ENCODE measurements at places on chromosomes 6 and 20. TPM values are rescaled to one million over a fixed set of nuclear protein-coding genes. Genes with fewer than 3 reads are reported as not detected.

RBPJL gene
- not detected for total RNA-seq

CTCFL gene
- total RNA-seq, result not detected

NKAIN4 gene
- total RNA-seq, result not detected

POM121L2 gene
- not detected for total RNA-seq

PRR18 gene
- not detected for total RNA-seq

SIGLEC1 gene
- total RNA-seq, result 16.3 TPM

TREML2 gene
- not detected for total RNA-seq

KIAA1755 gene
- 2.2 TPM for total RNA-seq

CRISP2 gene
- not detected for total RNA-seq

DNA sequence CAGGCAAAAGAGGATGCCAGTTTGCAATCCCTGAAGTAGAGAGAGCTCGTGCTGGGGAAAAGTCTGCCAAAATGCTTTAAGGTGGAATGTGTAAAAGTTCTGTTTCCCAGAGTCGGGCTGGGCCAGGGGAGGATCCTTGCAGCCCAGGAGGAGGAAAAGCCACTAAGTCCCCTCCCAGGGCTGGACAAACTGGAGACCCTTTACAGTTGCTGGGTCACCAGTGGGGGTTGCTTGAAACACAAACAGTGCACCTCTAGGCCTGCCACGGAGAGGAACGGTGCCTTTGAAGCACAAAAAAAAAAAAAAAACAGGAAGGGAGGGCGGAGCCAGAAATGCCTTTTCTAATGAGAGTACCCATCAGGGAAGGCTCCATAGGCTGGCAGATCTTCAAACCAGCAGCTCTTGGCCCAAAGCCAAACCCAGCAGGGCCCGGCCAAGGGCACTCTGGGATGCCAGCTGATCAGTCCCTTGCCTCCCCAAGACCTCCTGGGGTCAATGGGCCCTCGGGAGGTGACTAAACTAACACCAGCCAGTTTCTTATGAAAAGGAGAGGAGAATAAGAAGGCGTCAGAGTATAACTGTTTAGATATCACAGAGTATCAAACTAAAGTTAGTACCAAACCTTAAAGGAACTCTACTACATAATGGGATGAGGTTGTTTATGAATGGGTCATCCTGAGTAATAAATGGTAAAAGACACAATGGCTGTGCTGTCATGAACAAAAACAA, 23.7 kb downstream of the HLA-A start:
- DNase-seq, result peak; percentile 95

- no peak for DNase-seq
Measured at GRCh38 chr20:39110819-39111136, 148.6 kb downstream of the DHX35 start.

DNA sequence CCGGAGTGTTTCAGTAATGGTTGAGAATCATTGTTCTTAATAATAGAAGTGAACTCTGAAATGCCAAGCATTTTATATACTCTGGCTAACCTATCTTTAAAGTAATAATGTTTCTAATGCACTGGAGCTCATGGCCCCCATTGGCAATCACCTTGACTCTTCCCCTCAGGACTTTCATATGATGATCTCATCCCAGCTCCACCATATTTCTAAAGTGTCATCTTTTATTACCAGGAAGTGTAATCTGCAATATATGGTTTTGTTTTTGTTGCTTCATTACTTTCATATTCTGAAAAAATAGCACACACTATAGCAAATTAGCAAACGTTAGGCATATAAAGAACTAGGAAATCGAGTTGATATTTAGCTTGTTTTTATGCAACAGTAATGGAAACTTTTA, 60.3 kb downstream of the TULP4 start:
- no peak for DNase-seq

DNA sequence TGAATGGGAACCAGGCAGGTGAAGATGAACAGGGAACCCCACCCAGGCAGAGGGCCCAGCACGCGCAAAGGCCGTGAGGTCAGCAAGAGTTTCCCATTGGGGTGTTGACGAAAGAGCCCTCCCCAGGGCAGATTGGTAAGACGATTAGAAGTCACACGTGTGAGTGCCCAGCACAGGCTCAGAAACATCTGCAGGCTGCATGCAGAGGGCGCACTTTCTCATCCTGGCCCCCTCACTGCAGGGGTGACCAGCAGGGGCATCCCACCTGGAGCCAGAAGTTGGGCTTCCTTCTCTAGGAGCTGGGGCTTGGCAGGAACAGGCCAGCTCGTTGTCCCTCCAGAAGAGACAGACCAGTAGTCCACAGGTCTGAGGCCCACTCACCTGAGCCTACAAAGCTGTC, 38.4 kb downstream of the VSTM2L start:
- DNase-seq, result no peak

DNA sequence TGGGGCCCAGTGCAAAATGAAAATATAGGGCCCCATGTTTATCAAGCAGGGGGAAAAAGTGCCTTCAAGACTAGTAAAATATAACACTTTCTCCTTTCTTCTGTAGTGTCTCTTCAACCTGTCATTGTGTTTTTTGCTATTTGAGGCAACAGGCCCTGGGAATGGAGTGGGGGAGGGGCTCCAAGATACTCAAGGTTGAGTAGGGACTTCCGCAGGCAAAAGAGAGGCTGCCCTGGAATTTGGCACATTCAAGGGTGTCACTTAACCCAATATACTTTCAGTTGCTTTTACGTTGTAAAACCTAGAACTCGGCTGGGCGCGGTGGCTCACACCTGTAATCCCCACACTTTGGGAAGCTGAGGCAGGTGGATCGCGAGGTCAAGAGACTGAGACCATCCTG, 154.9 kb downstream of the ALDH8A1 start:
- no peak for DNase-seq

- no peak for DNase-seq
Measured at GRCh38 chr20:16661756-16662155, 68.1 kb upstream of the SNRPB2 start.

- no peak for DNase-seq
Measured at GRCh38 chr20:46362921-46363867, 43.2 kb downstream of the ELMO2 start.

DNA sequence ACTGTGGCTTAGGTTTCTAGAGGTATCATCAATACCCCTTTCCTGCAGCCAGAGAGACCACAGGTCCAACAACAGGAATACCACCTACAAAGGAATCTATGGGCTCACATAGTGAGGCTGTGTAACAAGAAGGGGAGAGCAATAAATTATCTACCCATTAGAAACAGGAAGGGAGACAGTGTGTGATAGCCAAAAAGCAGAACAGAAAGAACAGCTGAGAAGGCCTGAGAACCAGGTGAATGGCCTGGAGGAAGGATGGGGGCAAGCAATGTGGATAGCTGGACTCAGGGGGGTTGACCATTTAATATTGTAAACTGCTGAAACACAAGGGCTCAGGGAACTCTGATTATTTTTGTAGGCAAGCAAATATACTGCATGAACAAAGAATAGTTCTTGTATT, 628.2 kb downstream of the COL12A1 start:
- DNase-seq, result no peak

- no peak for DNase-seq
Measured at GRCh38 chr20:1618954-1619540, 762 bp downstream of the SIRPB1 start.

DNA sequence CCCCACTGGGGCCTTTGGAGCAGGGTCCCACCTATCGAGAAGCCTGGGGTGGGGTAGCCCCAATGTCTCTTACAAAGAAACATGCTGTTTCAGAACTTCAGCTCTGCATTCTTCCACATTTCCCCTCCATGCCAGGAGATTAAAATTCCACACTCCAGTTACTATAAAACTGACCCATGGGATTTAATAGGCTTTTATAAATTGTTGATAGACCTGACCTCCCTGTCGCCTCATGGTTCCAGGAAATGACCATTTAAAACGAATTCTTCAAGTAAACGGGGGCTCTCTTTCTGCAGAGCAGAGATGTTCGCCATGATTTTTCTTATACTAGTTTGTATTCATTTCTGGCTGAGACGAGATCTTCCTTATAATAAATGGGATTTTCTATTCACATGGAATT, 19.3 kb downstream of the RIN2 start:
- no peak for DNase-seq

- DNase-seq, result no peak
Measured at GRCh38 chr6:27901801-27902200, 10.4 kb downstream of the OR2B2 start.

- DNase-seq, result no peak
Measured at GRCh38 chr6:121520337-121521163, 85.1 kb downstream of the GJA1 start.

- DNase-seq, result no peak
Measured at GRCh38 chr6:10587656-10588406, 66.7 kb downstream of the GCNT2 start.

DNA sequence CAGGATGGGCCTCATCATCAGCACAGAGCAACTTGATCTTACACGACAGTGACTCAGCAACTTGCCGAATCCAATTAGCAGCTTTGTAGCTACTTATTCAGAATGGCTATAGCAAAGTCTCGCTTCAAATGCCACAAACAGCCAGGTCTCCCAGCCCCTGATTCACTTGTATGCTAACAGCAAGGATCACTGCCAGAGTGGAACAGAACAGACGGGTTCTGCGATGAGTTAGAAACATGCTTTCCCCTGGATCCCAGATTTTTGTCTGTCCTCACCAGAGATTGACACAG, 254.4 kb downstream of the NRN1 start:
- DNase-seq, result no peak

GRCh38 chr6:156344491-156344890, 432.7 kb upstream of the ARID1B start:
- no peak for DNase-seq

DNA sequence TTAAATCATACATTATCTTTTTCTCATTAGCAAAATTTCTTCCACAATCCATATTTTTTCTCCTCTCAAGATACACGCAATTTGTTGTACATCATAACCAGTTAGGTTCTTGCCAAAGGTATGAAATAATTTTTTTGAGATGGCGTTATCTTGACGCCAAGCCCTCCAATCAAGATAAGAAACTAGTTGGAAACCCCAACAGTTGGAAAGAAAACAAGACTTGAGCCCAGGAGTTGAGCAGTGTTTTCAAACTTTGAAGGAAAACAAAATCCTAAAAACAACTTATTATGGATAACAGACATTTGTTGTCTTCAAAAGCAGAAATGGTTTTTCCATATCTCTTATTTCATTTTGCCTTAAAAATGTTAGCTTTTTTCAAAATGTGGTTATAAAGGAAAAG, 184.8 kb downstream of the SLC24A3 start:
- DNase-seq, result no peak

DNA sequence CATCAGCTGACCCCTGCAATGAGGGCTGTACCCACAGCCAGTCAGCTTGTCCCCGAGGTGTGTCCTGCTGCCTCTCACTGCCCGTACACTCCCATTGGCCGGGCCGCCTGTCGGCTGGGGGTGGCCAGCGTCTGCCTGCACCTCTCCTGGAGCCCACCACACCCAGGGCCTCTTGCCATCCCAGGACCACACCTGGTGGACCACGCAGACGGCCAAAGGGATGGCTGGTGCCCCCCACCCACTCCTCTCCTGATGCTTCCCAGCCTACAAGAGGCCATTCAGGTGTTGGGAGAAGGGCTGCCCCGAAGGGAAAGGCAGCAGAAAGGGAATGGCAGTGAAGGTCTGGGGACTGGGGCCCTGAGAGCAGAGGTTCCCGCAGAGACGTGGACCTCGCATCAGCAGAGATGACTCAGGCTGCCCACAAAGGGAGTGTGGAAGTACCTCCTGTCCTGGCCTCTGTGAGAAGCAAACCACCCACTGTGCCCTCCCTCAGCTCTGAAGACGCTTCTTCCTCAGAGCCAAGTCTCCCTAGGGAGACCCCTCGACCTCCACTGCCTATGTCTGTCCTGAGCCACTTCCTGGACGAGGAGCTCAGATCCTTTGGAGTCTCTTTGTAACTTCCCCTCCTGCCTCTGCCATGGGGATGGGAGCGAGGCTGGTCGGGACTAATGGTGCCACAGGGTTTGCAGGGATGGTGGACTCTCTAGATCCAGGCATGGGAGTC, 60.9 kb downstream of the PYGB start:
- DNase-seq, result peak; percentile 48

DNA sequence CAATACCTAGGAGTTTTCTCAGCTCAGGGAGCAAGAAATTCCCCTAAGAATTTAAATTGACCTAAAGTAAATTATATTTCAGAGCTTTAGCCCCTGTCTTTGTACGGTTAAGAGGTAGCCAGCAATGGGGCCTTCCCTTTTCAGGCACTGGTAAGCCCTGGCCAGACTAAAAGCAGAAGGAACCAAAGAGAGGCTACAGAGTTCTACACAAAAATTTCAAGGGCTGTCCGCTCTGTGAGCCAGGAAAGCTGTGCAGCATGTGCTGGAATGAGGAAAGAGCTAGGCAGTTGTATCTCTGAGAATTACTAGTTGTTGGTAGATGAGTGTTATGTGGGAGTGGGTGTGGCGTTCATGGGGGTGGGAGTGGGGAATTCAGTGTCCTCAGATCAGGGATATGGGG, 96.3 kb upstream of the MAFB start:
- DNase-seq, result no peak

- no peak for DNase-seq
Measured at GRCh38 chr20:57711311-57711712, 1.5 kb upstream of the PMEPA1 start.

- no peak for DNase-seq
Measured at GRCh38 chr20:44054849-44055248, 132.1 kb downstream of the JPH2 start.

- DNase-seq, result no peak
Measured at GRCh38 chr20:50491926-50492634, 18.1 kb upstream of the PTPN1 start.

Measured in upper lobe of left lung (tissue), 6 donors.